Aorta (tissue), 5 donors: ENCODE measurements at places on chromosomes 4 and X. TPM values are rescaled to one million over a fixed set of nuclear protein-coding genes. Genes with fewer than 3 reads are reported as not detected.
A peak's percentile ranks its signal among the peaks of the same experiment; 100 is the strongest.

Gene GBA3
- total RNA-seq = not detected

Gene SLITRK4
- total RNA-seq = 4.1 TPM

Gene STATH
- total RNA-seq = not detected

Gene SOX3
- total RNA-seq = not detected

Gene CENPVL2
- total RNA-seq = not detected

Gene RNF128
- total RNA-seq = not detected

- no peaks in the 10 kb centered on the region for H3K27me3 ChIP-seq
- no peak overlapping the region for H3K4me3 ChIP-seq
- no peaks in the 10 kb centered on the region for H3K36me3 ChIP-seq
- DNase-seq = no peak
- H3K4me1 ChIP-seq = no peaks in the 10 kb centered on the region
Measured at GRCh38 chr4:157727163-157727562, 445.7 kb downstream of the GASK1B start.

DNA sequence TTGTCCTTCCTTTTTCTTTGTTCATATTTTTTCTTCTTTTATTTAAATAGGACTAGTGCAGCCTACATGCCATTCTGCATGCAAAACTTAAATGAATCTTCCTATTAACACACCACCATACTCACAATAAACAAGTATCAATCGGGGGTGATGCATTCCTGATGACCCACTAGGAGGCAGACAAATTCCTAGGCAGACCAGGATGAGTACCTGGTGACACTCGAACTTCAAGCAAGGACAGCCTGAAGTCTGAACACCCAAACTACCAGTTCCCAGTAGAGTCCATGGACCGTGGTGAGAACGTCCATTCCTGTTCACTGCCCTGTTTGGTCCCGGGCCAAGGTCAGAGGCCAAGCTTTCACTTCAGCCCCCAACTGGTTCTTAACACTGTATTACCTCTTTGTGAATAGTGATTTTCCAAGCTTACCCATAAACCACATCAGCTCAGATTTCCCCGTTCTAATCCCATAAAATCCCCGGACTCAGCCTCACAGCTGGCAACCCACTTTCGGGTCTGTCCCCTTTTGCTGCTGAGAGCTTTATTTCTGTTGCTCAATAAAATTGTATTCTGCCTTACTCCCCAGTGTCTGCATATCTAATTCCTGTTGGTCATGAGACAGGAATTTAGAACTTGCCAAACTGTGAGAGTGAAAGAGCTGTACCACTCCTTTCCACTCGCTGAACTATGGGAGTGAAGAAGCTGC is 1286.6 kb downstream of the FSTL5 start:
- no peaks in the 10 kb centered on the region for H3K27me3 ChIP-seq
- H3K4me3 ChIP-seq = no peak overlapping the region
- DNase-seq = no peak
- no peaks in the 10 kb centered on the region for H3K36me3 ChIP-seq

GRCh38 chr4:140065393-140065792 is 88.6 kb downstream of the MAML3 start:
- H3K36me3 ChIP-seq = no peaks in the 10 kb centered on the region
- DNase-seq = no peak
- no peak overlapping the region for H3K4me3 ChIP-seq
- peaks cover 3% of the 10 kb centered on the region for H3K4me1 ChIP-seq
- no peak overlapping the region for H3K27ac ChIP-seq
- no peaks in the 10 kb centered on the region for H3K27me3 ChIP-seq

- H3K27me3 ChIP-seq = no peaks in the 10 kb centered on the region
- H3K36me3 ChIP-seq = no peaks in the 10 kb centered on the region
- DNase-seq = peak; percentile 32
- H3K27ac ChIP-seq = no peak overlapping the region
- H3K4me3 ChIP-seq = no peak overlapping the region
Measured at GRCh38 chrX:39895218-39896110, 202.3 kb downstream of the BCOR start.

GRCh38 chrX:96761566-96761965 is 76.9 kb downstream of the DIAPH2 start:
- H3K36me3 ChIP-seq = no peaks in the 10 kb centered on the region
- H3K27me3 ChIP-seq = no peaks in the 10 kb centered on the region
- H3K4me3 ChIP-seq = no peak overlapping the region
- DNase-seq = no peak
- no peak overlapping the region for H3K27ac ChIP-seq

DNA sequence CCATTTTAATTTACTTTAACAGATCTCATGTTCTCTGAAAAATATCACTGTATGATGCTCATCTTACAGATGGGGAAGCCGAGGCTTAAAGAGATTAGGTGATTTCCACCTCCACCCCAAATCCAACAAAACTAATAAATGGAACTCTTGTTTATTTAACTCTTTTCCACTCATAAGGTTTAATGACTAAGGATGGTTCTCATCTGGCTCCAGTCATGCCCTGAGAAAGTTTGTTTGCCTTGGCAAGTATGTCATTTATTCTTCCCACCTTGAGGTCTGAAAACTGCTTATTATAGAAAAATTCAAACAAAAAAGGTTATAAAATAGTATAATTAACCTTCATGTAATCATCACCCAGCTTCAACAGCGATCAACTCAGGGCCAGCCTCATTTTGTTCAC is 56.3 kb downstream of the PPEF2 start:
- H3K4me1 ChIP-seq = no peaks in the 10 kb centered on the region
- H3K36me3 ChIP-seq = no peaks in the 10 kb centered on the region
- no peak overlapping the region for H3K4me3 ChIP-seq

GRCh38 chr4:169984173-169984572 is 42.0 kb downstream of the MFAP3L start:
- H3K4me1 ChIP-seq = peaks cover 9% of the 10 kb centered on the region
- no peak overlapping the region for H3K4me3 ChIP-seq
- DNase-seq = no peak
- no peaks in the 10 kb centered on the region for H3K27me3 ChIP-seq

DNA sequence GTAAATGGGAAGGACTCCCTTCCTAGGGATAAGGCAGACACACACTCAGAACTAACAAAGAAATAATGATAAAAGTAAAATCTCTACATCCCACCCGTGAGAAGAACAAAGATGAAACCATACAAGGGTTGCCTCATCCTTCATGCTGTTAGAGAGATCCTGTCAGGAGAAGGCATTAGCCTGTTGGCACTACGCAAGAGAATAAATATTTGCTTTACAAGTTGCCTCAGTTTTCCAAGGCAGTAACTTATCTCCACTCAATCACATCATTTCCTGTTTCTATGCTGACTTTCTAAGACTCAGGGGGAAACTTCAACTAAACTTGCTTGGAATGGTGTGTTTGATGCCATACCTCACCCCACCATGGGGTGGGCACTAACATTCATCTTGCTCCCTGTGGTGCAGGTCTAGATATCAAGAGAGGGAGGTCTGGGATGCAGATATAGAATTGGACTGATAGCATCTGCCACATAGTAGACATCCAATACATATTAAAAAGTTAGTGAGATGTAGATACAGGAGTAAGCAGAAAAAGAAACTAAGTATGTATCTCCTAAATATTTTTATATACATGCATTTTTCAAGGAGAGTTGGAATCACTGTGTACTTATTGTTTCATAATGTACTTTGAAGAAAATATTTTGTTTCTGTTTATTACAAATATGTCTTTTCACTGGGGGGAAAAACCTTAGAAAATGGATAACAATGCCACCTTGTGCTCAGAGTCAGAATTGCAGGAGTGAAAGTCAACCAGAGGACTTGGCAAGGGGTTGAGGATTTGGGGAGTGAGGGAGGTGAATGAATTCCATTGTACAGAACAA is 57.2 kb upstream of the BEX4 start:
- no peaks in the 10 kb centered on the region for H3K27me3 ChIP-seq
- no peaks in the 10 kb centered on the region for H3K36me3 ChIP-seq
- H3K4me1 ChIP-seq = no peaks in the 10 kb centered on the region

- no peaks in the 10 kb centered on the region for H3K27me3 ChIP-seq
- no peak for DNase-seq
- no peak overlapping the region for H3K4me3 ChIP-seq
- H3K27ac ChIP-seq = no peak overlapping the region
Measured at GRCh38 chr4:173536808-173537429, 6.9 kb upstream of the HAND2 start.

DNA sequence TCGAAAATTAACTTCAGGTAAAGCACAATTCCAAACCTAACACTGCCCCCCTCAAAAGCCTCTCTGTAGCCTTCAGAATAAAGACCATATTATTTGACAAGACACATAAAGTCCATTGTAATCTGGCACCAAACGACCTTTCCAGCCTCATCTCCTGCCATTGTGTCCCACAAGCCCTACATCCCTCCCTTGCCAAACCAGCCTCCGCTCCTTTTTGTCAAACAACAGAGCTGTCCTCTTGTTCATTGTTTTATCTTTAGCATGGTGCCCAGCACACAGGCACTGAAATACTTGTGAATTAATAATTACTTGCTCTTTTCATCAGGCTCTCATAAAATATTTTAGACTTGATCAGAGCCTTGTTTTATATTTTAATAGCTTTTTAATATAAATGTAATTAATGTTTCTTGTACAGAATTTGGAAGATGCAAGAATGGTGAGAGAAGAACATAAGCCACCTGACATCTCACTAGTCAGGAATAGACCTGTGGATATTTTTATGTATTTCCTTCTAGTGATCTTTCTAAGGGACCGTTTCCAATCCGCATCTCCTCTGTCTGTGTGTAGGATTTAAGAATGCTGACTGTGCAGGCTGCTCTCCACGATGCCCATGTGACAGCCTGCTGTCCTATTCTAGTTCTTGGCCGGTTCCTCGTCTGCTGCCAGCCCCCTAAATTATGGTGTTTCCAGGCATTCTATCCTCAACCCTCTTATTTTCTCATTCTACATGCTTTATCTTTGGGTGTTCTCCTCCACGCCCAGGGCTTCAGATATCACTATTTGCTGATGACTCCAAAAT is 3.0 kb upstream of the IRF2 start:
- H3K27me3 ChIP-seq = no peaks in the 10 kb centered on the region
- H3K27ac ChIP-seq = no peak overlapping the region
- no peak for DNase-seq
- H3K36me3 ChIP-seq = no peaks in the 10 kb centered on the region
- no peaks in the 10 kb centered on the region for H3K4me1 ChIP-seq
- no peak overlapping the region for H3K4me3 ChIP-seq

- DNase-seq = no peak
- H3K4me3 ChIP-seq = no peak overlapping the region
- H3K27ac ChIP-seq = no peak overlapping the region
- H3K27me3 ChIP-seq = no peaks in the 10 kb centered on the region
Measured at GRCh38 chrX:40684092-40684491, 36.7 kb upstream of the CXorf38 start.
